Stimulated activated naive CD4-positive, alpha-beta T cell (primary cell): ENCODE measurements at places on chromosomes 11 and 22.

GRCh38 chr11:90585491-90585890 lies 362.6 kb upstream of the CHORDC1 start:
- no peak for DNase-seq

DNA sequence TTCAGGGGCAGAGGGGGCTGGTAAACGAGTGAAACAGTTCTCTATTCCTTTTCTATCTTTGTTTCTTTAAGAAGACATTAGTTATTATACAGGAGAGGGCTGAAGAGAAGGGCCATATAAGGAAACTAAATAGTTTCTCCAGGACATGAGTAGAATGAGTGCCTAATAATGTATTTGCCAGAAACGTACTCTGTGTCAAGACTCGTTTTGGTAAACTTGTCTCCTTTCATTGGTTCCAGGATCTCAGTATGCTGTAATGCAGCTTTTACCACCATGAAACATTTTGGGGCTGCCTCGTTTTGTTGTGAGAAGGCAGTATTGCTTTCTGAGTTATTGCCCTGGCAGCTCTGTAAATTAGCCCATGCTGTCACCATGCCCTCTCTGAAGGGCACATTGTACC lies 51.7 kb downstream of the POLD3 start:
- DNase-seq, result no peak

- no peak for DNase-seq
Measured at GRCh38 chr22:38191731-38192474, 9.9 kb upstream of the MAFF start.

DNA sequence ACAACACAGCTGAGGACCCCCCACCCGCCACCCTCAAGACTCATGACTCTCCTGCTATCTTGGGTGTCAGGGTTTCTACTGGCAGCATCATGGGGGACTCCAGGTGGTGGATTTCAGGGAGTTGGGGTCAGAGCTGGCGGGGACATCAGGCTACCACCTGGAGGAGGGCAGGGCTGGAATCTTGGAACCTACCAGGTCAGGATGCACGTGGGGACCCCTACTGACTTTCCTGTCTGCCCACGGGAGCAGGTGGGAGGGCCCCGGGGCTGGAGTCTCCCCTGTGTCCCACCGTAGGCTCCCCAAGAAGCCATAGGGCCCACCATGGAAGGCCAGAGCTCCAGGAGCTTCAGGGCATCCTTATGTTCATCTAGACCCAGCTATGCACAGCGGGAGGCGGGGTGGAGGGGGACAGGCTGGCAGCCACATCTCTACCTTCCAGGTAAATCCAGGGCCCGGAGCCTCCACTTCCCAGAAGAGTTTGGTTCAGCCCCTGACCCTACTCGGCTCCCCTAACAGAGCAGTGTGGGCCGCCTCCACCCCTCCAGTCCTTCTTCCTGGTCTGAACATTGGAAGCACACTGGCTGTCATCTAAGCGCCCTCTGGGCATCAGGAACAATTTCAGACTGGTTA lies 10.0 kb downstream of the SLC37A2 start:
- DNase-seq, result no peak

DNA sequence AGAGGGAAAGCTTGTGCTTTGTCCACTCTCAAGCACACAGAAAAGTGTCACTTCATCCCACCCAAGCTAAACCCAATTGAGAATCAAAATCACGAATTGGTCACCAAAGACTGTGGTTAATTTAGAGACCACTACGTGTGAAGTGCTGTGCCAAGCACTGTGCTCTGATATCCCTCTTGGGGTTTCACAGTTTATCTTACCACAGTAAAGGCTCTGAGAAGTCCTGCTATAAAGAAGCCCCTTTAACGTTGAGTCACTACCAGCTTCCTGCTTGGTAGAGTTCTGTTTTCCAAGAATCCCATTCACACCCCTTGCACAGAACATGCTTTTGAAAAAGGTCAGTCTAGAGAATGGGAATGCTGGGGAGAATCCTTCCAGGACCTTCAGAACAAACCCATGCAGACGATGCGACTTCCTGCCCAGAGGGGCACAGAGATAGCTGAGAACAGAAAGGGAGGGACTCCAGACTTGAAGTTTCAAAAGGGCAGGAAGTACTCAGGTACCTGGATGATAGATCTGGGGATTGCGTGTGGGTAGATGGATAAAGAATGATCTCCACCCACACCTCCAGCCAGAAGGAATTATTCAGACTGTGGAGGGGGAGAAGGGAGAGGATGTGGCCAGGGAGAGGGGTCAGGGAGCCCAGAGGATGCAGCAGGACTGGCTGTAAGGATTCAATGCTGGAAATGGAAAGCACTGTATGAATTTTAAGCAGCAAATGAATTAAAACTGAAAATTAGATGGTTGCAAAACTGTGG lies 18.1 kb upstream of the TSPAN18 start:
- no peak for DNase-seq

- DNase-seq, result no peak
Measured at GRCh38 chr11:94142308-94143281, 14.0 kb downstream of the PANX1 start.

DNA sequence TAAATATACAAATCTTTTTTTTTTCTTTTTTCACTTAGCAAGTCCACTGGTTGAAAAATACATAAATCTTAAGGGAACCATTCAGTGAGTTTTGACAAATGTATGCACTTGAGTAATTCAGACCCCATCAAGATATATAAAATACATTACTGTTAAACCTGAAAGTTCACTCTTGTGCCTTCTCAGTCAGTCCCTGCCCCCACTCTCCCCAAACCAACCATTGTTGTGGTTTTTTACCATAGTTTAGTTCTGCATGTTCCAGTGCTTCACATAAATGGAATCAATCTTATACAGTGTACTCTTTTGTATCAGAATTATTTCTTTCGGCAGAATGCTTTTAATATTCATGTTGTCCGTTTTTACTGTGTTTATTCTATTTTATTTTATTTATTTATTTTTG lies 26.1 kb downstream of the RNF214 start:
- DNase-seq, result no peak

DNA sequence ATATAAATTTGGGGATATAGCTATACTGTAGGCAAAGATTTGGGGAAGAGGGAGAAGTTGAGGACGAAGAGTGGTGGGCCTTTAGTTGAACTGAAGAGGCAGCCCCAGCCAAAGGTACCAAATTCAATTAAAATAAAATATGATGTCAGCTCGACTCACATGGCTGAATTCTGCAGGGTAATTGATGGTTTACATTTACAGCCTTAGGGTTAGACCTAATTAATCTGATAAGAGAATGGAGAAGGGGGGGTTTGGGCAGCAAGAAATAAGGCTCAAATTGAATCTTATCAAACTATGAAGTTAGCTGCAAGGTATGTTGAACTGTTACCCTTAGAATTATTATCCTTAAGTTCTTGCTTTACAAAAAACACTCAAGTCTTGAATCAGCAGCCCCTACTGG lies 3.6 kb upstream of the HSD17B12 start:
- DNase-seq, result no peak

DNA sequence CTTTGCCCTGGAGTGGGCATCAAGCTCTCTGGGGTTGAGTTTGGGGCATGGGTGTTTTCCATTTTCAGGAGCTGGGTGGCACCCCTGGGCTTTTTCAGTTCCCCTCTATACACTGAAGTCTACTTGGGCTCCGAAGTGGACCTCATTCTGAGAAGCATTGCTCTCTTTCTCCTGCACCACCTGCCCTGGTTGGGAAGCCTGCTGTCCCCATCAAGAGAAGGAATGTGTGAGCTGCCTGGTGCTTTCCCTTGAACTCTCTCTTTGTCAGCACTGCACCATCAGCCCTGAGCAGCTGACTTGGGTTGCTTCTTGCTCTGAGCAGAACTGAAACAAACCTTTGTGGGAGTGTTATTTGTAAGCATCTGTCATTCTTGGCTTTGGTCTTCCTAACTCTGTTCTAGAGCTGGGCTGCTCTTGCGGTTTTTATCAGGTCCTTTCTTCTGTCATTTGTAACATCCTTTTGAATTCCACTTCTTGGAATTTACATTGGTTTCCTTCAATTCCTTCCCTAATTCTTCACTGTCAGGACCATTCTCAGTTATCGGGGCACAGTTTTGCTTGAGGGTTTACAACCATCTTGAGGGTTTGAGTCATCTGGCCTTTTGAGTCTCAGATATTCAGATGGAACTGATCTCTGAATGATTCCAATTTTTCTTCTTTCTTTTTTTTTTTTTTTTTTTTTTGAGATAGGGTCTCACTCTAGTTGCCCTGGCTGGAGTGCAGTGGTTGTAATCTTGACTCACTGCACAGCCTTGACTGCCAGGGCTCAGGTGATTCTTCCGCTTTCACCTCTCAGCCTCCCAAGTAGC lies 20.5 kb downstream of the UBE2L3 start:
- no peak for DNase-seq

GRCh38 chr11:30143098-30143705 lies 87.6 kb upstream of the FSHB start:
- DNase-seq, result no peak

DNA sequence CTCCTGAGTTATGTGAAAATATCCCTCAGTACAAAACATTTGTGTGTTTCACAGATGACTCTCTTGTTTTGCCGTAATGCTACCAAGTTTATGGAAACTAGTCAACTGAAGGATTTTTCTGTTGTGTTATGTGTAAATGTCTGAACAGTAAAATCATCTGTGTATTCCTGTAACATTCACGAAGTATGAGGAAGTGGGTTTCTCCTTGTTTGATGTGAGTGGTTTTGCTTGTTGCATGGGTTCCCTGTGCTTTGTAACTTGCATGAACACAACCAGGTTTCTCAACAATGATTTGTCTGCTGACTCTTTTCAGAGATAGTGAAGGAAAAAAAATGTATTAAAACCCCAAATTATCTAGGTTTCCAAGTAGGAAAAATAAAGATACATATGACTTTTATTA lies 138.1 kb downstream of the PGR start:
- DNase-seq, result no peak

DNA sequence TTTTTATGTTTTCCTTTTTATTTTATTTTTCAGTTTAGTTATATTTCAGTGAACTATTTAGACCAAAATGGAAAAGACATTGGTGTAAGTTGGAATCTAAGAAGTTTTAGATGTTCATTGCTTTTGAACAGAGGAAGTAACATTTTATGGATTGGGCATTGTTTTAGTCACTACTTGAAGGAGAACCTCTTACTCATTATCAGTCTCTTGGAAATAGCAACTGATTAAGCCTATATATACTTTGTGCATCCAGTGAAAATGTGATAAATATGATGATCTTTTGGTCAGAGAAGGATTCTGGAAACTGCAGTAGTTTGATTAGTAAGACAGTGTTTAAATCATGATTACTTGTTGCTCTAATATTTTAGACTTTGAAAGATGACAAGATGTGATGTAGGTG lies 14.4 kb downstream of the ARHGEF12 start:
- no peak for DNase-seq

DNA sequence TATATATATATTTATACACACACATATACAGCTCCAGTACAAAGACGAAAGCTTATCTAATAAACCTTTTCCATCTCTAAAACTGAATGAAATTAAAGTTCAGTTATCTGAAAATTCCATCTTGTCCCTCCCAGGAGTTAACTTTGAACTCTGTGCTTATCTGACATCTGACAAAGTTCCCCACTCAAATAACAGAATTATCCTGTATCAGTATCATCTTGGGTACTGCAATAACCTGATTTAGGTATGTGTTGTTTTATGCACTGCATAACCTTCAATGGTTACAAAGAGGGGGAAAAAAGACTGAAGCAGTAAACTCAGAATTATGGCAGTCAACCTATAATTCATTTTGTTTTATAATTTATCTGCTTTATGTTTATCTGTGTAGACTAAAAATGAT lies 96.6 kb downstream of the SGSM3 start:
- DNase-seq, result no peak

DNA sequence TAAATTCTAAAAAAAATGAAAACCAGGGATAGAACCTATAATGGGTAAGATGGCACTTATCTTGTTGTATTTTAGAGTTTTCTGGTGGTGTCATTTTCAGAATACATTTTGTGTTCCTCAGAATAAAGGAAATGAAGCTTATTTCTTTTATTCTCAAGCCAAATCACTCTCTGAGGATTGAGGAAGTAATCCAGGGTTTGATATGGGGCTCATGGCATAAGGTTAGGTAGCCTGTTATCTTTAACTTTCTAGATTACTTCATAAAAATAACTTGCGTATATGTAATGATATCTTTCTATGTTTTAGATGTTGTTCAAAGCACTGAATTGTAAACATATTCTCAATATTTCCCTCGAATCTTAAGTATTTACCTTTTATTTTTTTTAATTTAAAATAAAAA lies 33.5 kb downstream of the PDE3B start:
- DNase-seq, result no peak

- DNase-seq, result no peak
Measured at GRCh38 chr22:39727541-39727940, 157.0 kb downstream of the CACNA1I start.

DNA sequence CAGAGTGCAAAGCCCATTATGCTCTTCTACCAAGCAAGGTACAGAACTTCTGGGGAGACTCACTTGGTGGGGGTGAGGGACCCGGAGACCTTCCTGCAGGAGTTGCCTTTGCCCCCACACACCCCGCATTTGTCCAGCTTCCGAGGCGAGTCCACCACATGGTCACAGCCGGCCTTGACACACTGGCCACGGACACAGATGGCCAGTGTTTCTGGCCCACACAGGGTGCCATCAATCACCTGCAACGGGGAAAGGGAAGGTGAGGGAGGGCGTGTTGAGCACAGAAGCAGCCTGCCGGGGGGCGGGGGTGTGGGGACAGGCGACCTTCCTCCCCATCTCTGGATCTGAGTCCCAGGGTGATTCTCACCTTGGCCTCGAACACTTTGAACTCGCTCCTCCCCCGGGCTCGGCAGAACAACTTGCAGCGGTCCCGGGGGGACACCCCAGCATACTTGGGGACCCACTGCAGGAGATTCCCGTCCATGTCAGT lies 20.0 kb downstream of the ADAMTS8 start:
- no peak for DNase-seq

- peak; percentile 94 for DNase-seq
Measured at GRCh38 chr11:33161120-33162005, at the start of gene CSTF3. Gene CSTF3 (minus strand): TSS chr11:33161480. CDS start chr11:33161325, 155 bp downstream.

- no peak for DNase-seq
Measured at GRCh38 chr11:108947654-108948570, 283.0 kb downstream of the DDX10 start.

DNA sequence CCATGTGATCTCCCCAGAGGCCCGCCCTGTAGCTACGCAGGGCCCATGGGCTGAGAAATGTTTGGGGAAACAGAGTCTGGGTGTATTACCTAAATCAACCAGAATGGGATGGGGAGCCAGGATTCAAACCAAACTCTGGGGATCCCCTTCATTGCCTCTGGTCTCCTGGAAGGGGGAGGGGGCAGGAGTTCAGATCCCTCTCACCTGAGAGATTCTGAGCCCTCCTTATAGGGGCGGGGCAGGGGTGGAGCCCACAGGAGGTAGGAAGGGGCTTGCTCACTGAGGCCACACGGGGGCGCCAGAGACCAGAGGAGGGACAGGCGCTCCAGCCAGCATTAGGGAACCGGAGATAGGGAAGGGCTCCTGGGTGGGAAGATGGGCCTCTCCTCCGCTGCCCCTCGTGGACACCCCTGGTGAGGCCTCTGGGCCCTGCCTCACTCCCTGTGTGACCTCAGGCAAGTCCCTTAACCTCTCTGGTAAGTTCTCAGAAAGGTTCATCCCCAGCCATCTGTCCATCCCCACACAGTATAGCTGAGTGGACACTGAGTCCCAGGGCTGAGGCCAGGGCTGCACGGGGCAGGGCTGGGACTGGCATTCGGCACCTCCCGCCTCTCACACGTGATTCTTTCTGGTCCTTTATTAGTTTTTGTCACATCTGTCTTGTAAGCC lies 2.7 kb upstream of the CDC42BPG start:
- DNase-seq, result peak; percentile 89

- peak; percentile 71 for DNase-seq
Measured at GRCh38 chr22:38751422-38752346, 4.1 kb downstream of the SUN2 start.
